Colonic mucosa (tissue), 4 donors: ENCODE measurements at places on chromosomes 7 and 10.

GRCh38 chr10:28938745-28939144, 261.4 kb downstream of the BAMBI start:
- DNase-seq, result no peak

DNA sequence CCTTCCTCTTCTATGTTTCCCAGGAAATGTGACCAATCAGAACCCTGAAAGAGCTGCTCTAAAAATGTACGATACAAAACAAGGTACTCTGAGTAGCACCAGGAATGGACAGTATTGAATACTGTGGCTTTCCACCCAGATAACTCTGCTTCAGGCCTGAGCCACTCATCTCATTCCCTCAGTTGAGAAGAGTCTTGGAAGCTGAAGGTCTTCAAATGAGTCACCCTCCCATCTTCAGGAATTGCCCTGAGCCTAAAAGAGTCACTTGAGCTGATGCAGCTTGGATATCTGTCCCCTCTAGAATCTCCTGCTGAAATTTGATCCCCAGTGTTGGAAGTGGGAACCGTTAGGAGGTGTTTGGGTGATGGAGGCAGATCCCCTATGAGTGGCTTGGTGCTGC, 210.4 kb downstream of the DGKI start:
- no peak for DNase-seq

DNA sequence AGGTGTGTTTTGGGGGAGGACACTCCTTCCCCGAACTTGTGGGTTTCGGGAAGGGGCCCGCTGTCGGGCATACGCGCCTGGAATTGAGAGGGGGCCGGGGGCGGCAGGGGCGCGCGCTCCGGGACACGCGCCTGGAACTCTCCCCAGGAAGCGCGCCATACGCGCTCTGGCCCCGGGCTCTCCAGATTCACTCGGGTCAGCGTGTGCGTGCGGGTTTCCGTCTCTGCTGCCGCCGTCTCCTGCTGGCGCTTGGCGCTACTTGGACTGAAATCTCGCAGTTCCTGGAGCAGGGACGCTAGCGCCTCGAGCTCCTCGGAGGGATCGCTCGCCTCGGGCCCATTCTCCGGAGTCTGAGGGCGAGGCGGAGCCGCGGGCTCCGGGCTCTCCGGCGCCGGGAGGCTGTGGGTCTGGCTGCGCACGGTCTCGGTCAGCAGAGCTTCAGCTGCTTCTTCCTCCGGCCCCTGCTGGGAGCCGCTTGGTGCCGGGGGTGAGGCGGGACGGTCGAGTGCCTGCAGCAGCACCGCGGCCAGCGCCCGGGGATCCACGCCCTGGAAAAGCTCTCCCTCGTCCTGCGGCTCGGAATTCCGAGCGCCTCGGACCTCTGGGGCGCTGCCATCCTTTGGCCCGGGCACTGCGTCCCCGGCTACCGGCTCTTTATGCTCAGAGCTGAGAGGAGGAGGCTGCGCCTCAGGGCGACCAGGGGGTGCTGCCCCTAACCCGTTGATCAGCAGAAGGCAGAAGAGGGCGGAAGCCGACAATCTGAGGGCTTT, 1.1 kb downstream of the VGF start:
- DNase-seq, result no peak

DNA sequence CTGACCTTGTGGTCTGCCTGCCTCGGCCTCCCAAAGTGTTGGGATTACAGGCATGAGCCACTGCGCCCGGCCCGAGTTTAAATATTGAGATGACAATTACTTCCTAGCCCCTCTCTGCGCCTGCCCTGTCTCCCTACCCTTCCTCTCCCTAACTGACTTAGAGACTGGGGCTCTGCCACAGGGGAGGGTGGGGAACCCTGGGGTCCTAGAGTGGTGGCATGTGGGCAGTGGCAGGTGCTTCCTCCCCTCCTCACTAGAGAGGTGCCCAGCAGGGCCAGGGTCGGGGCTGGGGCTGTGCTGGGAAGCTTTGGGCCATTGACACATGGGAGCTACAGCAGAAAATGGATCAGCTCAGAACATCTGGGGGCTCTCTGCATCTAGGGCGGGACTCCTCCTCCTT, 7.0 kb upstream of the ACHE start:
- DNase-seq, result no peak

GRCh38 chr7:135263321-135263970, 29.8 kb downstream of the STRA8 start:
- no peak for DNase-seq

GRCh38 chr10:101144053-101144452, 13.0 kb downstream of the TLX1 start:
- no peak for DNase-seq

DNA sequence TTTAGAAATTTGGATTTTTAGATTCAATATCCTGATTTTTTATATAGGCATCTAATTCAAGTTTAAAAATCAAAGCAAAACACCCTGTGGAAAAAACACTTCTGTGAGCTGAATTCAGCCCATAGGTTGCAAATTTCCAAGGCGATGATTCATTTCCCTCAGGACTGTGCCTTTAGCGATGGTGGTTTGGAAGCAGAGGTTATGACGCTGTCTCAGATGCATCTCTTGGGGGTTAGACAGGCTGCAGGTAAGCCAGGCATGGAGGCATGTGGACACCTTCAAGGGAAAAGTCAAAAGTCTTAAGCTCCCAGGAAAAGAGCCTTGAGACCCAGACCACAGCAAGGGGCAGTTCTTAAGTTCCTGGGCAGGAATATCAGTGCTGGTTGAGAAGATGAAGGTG, 9.5 kb upstream of the FRA10AC1 start:
- DNase-seq, result no peak

DNA sequence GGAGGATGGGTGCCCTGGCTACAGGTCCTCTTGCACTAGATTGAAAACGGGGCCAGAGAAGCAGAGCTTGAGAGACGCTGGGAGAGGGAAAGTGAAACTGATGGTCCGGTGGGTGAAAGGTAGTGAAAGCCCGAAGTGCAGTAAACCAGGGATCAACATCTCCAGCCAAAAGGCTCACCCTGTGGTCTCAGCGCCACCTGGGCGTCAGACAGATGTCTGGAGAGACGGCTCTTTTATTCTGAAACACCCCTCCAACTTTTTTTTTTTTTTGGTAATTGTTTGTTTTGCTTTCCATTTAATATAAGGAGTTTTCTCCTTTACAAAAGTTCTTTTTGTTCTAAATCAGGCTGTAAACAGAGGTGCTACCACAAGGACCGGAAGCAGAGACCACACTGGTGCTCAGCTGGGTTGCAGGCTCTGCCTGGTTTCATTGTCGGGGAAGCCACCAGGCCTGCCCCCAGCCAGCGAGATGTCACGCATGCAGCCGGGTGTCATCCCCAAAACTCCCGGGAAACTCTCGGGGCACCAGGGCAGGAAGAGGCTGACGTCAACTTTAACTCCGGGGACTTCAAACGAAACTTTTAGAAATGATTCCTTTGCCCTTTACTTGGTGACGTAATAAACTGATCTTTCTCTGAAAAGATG, 11.2 kb downstream of the IL2RA start:
- peak; percentile 80 for DNase-seq

GRCh38 chr10:68406815-68407548, at the start of gene RUFY2:
Gene RUFY2, minus strand, starts transcription at chr10:68407277. Its CDS starts 88 bp downstream, at chr10:68407189.
- DNase-seq, result peak; percentile 71

- DNase-seq, result no peak
Observed at GRCh38 chr7:102912742-102913141, at the start of gene LRRC17. Gene LRRC17, plus strand, starts transcription at chr7:102913000. Its CDS starts 20,914 bp downstream, at chr7:102933914.

DNA sequence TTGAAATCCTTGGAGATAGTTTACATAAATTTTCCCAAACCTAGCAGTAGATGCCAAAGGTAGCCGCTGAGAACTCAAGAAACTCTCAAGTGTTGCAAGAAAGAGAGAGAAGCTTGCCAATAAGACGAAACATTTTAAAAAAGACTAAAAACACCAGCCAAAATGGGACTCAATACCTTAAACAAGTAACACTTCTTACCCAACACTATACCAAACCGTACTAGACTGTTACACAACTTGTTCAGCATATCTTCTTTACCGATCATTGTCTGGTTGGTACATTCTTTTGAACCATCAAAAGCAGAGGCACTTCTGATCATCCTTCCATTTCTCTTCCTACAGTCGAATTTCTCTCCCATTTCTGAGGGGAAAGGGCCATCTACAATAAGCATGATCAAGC, 4.8 kb upstream of the PTPN12 start:
- DNase-seq, result no peak

DNA sequence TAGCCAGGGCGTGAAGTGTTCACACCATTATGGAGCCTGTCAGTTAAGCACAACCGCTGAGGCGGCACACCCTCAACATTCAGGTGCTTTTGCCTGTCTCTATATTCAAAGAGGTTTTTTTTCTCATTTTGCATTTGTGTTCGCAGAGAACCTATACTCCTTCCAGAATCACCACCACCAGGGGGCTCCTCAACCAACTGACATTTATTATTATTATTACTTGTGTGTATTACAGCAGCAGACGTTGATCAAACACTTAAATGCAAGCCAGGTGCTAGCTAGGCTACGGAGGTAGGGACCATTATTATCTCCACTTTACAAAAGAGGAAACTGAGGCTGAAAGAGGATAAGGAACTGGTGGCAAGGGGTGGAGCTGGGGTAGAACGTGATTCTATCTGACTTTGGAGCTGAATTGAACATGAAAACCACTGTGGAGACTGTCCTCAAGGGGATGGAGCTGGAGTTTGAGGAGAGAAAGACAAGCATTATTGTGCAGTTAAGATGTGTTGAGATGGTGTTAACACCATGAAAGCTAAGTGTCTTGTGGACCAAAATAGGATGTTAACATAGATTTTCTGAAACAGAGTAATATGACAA, 133.8 kb upstream of the PLXNA4 start:
- no peak for DNase-seq

- no peak for DNase-seq
Observed at GRCh38 chr10:91024541-91024940, 103.7 kb upstream of the ANKRD1 start.

DNA sequence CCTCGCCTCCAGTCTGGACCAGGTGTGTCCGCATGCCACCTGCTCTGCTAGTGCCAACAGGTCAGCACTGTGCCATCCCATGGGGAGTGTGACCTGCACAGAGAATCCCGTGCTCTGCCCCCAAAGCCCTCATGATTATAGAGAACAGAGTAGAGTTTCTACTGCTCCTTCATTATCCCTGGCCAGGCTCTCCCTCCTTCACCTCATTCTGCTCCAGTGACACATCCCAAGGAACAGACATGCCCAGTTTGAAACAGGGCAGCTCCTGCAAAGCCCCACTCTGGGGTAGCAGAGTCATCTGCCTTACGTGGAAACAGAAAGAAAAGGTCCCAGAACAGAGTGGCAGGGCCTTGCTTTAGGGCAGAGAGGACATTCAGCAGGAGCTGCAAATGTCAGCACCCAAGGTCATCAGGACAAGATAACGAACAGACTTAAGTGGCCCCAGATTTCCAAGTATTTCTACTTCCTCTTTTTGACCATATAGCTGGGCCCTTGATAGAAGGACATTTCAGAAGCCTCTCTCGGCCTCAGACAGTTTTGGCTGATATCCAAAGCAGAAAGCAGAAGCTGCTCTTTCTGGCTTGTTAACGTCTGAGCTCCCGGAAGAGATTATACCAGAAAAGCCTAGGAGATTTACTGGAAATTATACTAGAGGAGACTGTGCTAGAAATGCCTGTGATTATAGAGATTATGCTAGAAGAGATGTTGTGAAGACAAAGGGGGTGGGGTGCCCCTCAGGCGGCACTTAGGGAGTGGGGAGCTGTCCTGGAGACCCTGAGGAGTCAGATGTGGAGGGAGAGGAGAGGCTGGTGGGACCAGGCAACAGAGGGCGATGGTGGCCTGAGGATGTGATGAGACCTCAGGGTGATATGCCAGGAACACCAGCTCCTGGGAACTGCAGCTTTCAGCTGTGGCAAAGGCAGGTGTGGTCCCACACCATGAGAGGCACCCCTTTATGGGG, 12.6 kb downstream of the TMEM176B start:
- DNase-seq, result peak; percentile 57

DNA sequence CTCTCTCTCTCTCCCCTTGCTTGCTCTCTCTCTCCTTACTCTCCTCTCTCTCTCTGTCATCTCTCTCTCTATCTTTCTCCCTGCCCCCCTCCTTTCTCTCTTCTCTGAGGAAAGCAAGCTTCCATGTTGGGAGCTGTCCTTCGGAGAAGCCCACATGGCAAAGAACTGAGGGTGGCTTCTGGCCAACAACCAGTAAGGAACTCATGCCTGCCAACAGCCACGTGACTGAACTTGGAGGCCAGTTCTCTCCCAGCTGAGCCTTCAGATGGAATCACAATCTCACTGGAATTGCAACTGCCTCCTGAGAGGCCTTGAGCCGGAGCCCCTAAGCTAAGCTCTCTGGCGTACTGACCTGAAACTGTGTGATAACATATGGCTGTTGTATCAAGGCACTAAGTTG, 12.0 kb upstream of the DHTKD1 start:
- DNase-seq, result no peak

- no peak for DNase-seq
Observed at GRCh38 chr10:96746503-96746902, 26.2 kb upstream of the PIK3AP1 start.

- DNase-seq, result no peak
Observed at GRCh38 chr10:46052057-46052790, 6.2 kb upstream of the MSMB start.

DNA sequence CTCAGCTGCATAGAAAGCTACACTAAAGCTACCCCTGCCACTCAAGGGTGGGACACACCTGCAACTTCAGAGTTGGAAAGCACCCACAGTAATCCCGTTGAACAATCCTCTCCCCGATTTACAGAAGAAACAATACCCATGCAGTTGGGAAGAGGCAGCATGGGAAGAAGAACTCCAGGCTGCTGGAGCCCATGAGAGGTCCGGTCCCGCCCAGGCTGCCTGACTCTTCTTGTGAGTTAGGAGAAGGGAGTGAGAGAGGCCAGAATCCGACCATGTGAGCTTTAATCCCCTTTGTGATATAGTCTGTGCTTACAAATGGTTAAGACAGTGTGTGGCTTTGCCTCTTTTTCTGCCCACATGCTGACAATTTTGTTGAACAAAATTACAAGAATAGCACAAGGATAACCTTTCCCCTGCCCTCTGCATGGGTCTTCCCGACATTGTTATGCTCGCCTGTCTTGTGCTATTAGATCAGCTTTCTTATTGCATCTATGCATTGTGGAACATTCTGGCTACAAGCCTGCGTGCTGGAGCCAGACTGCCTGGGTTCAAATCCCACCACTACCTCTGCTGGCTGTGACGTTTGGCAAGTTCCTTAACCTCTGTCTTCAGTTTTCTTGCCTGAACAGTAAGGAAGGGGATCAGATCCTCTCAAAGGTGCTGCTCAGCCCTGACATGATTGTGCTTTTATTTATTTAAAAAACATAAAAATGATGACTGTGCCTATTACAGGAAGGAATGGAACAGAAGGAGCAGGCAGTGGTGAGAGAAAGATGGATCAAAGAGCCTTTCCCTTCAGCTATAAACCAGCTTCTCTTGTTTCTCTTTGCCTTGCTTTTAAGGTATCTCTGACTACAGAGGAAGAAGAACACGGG, 56.0 kb downstream of the BPGM start:
- DNase-seq, result no peak

DNA sequence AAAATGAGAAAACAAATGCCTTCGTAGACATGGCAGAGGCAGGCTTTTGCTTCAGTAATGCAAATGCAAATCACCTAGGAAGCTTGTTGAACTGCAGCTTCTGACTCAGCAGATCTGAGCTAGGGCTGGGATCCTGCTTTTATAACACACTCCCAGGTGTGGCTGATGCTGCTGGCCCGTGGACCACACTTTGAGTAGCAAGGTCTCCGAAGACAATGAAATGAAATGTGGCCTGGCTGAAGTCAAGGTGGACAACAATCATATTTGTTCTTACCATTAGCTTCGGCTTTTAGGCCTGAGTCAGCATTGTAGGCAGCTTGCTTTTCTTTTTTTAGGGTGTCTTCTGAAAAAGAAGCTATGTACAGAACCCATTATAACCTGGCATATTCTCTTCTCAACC, 26.3 kb downstream of the COL17A1 start:
- no peak for DNase-seq

- DNase-seq, result no peak
Observed at GRCh38 chr7:47367369-47367768, 214.5 kb downstream of the TNS3 start.
